ENCODE measurements at places on chromosomes 6 and 20.

GRCh38 chr20:8678098-8678776 is 390.6 kb upstream of the PLCB4 start:
- DNase-seq, result no peak

DNA sequence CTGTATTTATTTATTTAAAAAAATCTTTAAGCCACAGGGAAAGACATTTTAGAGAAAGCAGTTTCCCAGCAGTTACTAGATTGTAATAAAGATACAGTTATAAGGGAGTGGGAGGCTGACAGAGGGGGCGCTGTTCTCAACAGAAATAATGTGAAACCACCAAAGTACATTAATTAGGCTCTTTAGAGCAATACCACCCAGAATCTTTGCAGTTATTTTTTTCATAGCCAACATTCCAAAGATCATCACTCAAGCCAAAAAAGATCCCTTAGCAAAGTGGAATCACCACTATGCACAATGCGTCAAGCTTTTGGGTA is 331.3 kb upstream of the DEFB112 start:
- DNase-seq, result no peak

DNA sequence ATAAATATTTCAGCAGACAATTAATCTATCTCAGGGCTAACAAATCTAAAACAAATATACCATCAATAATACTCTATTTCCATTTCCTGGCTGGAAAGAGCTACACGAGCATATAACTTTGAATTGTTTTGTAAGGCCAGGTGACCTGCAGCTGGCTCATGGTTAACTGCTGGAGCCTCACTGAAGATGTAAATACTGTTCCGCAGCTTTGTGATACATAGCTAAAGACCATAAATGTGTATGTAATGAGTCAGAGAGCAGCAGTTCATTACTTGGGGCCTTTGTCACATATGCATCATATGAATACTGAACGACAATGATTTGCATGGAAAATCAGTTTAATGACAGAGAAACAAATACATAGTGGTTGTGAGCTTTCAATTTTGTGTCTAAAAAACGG is 109.4 kb upstream of the CCN2 start:
- no peak for DNase-seq

DNA sequence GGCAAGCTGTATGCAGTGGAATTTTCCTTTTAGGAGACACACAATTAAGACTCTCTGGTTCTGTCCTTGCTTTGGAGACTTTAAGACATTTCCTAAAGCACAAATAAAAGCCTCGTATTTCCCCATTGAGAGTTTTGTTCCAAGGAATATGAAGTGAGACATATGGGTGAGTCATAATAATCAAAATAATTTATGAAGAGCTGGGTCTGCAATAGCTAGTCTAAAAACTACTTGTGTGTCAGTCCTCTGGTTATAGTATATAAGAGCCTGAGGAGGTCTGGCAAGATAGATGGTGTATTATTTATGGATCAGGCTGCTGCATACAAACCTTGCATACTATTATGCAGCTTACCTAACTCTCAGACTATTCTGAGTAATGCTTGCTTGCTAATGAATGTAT is 142.6 kb downstream of the ADGRG6 start:
- no peak for DNase-seq

DNA sequence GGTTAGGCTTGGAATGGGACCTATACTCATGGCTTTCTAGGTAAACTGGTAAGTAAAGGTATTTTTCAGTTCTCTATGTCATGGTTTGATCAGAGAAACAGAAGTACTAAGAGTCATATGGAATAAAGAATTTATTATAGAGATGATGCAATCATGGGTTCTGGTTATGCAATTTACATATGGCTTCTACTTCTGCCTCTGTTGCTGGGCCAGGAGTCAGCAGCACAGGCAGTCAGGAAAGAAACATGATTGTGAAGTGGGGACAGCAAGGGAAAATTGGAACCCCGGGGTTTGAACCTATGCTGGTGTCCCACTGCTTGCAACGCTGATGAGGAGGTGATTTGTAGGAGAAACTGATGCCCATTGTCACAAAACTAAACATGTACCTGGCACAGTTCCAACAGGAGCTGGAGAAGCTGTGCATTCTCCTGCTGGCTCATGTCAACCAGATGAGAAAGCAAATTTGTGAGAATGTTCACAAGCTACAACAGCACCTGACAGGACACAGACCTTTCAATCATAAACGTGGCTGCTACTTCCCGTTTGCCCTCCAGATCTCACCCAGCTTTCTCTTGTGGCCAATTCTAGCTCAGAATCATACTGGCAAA is 887.1 kb downstream of the TFAP2A start:
- DNase-seq, result no peak

GRCh38 chr6:163415620-163416556 is 1.4 kb downstream of the QKI start:
- no peak for DNase-seq

- DNase-seq, result no peak
Observed at GRCh38 chr20:57135875-57136274, 130.6 kb downstream of the BMP7 start.

DNA sequence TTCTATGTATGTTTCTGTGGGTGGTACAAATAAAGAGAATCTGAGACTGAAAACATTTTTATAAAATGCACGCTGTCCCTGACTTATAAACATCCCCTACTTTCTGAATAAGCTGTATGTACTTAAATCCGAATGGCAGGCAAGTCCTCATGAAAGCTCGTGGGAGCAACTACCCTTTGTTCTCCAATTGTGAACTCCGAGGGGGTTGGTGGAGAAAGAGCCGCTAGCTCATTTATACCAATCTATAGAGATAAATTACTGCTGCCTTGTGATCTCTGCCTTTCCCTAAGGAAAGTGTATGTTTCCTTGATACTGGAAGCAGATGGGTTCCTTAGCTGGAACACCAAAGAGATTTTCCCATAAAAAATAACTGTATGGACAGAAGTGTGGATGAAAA is 84.5 kb downstream of the GJA10 start:
- no peak for DNase-seq

DNA sequence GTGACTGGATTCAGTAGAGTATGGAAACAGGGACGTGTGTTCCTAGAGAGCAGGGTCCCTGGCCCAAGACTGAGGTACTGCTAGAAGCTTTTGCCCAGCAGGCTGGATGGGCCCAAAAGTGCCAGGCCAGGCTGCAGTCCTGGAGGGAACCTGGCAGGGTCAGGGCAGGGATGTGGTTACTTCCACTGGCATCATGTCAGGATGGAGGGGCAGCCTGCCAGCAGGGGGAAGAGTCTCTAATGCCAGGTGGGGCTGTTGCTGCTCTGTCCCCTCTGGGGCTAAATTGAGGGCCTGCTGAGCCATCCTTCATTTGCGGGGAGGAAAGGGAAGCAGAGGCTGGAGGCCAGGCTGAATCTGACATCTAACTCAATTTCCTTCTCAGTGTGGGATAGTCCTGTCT is 17.2 kb downstream of the ZDHHC14 start:
- no peak for DNase-seq

DNA sequence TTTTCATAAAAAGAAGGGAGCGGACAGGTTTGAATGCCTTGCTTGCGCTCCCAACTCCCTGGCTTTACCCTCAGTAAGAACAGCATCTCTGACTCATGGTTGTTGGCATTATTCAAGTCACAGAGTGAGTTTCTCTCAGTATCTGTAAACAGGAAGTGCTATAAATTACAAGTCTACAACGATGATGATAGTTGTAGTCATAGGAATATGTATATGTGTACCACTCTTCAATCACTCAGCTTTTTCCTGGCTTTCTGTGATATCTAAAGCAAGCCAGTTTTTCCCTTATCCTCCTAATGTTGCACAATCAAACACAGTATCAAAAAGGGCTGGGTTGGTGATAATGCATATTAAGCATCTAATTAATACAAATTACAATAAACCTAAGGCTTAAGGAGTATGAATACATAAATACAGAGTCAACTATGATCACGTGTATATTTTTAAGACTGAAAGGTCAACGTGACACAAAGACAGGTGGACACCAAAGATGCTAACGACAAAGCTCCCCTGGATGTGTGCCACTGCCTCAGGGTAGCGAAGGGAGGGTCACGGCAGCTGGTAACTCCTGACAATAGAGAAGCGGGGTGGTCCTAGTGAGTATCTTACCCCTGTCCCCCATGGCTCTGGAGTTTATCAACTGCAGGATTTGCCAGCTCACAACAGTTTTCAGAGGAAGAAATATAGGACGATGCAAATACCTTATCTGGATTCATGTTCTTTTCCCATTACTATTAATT is 202.8 kb downstream of the BTBD9 start:
- DNase-seq, result no peak

- no peak for DNase-seq
Observed at GRCh38 chr6:13216236-13217014, 111.9 kb downstream of the TBC1D7 start.

GRCh38 chr6:56951049-56951831 is 3.7 kb upstream of the BEND6 start:
- no peak for DNase-seq

DNA sequence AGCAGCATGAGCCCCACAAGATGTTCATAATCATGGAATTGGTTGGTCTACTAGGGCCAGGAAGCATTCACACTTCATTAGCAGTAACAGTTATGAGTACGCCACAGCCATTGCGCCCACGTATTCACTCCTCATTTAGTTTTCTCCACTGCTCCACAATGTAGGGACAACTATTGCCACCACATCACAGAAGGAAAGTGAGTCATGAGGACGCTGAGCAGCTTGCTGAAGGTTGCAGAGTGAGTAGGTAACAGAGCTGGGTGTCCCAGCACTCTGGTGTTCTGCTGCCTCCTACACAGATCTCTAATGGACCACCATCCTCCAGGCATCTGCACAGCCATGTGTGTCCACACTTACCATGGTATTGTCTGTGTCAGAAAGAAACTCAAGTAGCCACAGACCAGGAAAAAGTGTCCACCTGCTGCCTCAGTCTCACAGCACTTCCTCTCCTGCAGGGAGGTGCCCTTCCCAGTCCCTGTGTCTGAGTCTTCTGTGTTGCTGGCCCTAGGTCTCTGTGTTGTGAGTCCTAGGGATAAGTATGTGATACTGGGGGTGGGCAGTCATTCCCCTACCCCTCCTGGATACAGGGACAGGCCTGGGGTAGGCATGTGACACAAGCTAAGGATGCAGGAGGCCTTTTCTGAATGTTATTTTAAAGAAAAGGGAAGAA is 103.9 kb downstream of the TTLL2 start:
- no peak for DNase-seq

GRCh38 chr20:40991181-40991889 is 37.3 kb upstream of the TOP1 start:
- no peak for DNase-seq

Measured in activated CD4-positive, alpha-beta T cell treated with anti-CD3 and anti-CD28 coated beads for 1 hour (primary cell).